Colonic mucosa (tissue), 4 donors: ENCODE measurements at places on chromosomes 6 and 20. TPM values are rescaled to one million over a fixed set of nuclear protein-coding genes. Genes with fewer than 3 reads are reported as not detected.

Gene BMP7
- total RNA-seq = 3.2 TPM

Gene PLA2G7
- total RNA-seq = 2.9 TPM

Gene PPP1R3G
- total RNA-seq = 1.0 TPM

Gene SLC17A2
- not detected for total RNA-seq

Gene EMILIN3
- 0.20 TPM for total RNA-seq

Gene TMEM217
- total RNA-seq = 0.62 TPM

DNA sequence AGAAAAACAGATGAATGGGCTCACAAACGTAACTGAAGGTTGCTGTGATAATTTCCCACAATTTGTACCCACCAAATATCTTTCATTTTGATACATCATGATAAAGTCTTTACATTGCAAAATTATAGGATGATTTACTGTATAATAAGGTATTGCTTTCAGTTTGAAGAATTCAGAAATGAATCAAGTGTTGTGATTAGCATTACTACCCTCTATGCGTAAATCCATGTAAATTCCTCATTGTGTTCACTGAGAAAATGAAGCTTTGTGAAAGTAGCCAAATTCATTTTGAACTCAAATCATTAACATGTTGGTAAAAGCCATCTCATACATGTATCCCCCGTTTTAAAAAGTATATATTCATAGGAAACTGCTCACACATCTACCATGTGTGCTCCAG lies 379.4 kb downstream of the ESR1 start:
- H3K27me3 ChIP-seq = no peaks in the 10 kb centered on the region
- no peak overlapping the region for H3K4me3 ChIP-seq
- no peaks in the 10 kb centered on the region for H3K36me3 ChIP-seq
- no peak for DNase-seq

DNA sequence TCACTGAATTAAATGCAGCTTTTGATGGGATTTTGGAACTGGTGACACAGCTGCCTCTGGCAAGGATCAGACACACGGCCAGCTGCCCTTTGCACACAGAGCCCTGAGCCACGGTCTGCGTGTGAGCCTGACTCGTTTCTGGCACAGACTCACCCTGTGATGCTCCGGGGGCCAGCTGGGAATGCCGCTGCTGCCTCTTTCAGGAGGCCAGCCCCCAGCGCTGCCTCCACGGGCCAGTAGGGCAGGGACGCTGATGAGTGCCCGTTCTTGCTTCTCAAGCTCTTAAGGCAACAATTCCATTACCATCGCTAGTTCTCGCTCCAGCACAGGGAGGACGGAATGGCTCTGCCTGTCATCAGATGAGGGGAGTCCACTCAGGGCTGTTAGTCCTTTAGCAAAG lies 61.6 kb downstream of the IRF4 start:
- H3K4me3 ChIP-seq = no peak overlapping the region
- no peaks in the 10 kb centered on the region for H3K27me3 ChIP-seq
- no peak for DNase-seq
- H3K4me1 ChIP-seq = no peaks in the 10 kb centered on the region
- no peak overlapping the region for H3K27ac ChIP-seq

DNA sequence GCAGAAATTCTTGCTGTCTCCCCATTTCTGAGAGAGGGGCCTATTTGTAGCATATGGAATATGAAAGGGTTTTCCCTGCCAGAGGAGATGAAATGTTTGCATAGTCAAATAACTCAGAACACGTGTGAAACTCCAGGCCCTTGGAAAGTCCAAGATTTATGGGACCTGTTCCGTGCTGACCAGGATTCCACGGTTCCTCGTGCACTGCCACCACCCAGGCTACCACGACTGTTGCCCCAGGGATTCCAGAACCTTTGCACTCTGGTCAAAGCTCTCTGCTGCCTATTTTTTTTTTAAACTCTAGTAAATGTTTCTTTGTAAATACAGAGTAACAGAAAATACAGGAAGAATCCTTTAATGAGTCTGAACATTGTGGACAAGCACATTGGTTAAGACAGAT lies 35.0 kb downstream of the MYLK4 start:
- H3K36me3 ChIP-seq = no peaks in the 10 kb centered on the region
- peak overlapping the region; percentile 52 for H3K27ac ChIP-seq
- no peak overlapping the region for H3K4me3 ChIP-seq
- no peaks in the 10 kb centered on the region for H3K27me3 ChIP-seq

- no peak overlapping the region for H3K4me3 ChIP-seq
- H3K27me3 ChIP-seq = no peaks in the 10 kb centered on the region
- DNase-seq = no peak
- H3K27ac ChIP-seq = no peak overlapping the region
Measured at GRCh38 chr6:53929041-53929820, 134.4 kb downstream of the LRRC1 start.

DNA sequence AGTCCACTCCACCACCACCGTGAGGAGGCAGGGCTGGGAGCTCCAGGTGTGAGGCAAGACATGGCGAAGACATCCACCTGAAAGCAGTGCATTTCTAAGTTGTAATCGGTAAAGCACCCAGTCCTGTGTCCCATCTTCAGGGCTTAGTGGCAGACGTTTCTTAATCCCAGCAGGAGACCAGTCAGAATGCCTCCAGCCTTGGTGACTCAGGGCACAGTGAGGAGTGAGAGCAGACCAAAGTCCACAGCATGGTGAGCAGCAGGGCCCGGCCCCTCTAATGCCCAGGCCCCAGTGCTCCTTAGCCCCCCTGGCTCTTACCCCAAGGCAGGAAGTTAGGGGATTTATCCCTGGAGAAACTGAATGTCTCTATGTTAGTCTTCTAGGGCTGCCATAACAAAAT lies 183.9 kb downstream of the SYNDIG1 start:
- no peak overlapping the region for H3K4me3 ChIP-seq
- no peaks in the 10 kb centered on the region for H3K36me3 ChIP-seq
- no peak for DNase-seq
- no peaks in the 10 kb centered on the region for H3K27me3 ChIP-seq
- H3K27ac ChIP-seq = no peak overlapping the region

GRCh38 chr6:56758120-56758519 lies 115.4 kb upstream of the DST start:
- no peaks in the 10 kb centered on the region for H3K4me1 ChIP-seq
- no peak overlapping the region for H3K27ac ChIP-seq
- H3K36me3 ChIP-seq = no peaks in the 10 kb centered on the region
- no peak overlapping the region for H3K4me3 ChIP-seq
- no peaks in the 10 kb centered on the region for H3K27me3 ChIP-seq

DNA sequence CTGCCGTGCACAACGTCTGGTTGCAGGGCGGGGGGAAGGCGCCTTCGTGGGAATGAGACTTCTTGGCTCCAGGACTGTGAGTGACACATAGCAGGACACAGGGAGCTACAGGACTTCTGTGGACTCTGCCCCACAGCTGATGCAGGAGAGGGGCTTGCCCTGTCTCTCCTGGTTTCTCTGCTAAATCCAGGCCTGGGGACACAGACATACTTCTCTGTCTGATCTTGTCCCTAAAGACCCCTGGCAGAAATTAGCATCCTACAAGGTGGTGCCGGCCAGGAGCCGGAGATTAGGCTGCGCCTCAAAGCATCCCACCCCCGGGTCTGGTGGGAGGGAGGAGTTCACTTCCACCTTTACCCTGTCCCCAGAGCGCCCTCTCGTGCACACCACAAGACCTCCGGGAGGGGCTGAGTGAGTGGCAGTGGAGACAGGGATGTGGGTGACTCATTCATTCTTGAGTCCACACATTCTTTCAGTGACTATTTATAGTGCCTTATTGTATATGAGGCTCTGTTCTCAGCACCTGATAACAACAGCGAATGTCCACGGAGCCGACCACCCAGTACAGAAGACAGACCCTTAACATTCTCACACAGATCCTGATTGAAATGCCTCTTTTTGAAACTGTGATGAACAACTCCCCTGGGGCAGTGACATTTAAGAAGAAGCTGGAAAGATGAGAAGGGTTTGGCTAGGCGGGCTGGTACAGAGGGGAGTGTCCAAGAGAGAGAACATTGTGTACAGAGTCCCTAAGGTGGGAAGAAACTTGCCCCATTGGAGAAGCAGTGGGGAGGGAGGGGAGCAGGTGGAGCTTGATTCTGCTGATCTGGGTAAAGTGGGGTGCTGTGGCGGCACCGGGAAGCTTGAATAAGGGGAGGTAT lies 39.0 kb downstream of the GMPR start:
- no peaks in the 10 kb centered on the region for H3K4me1 ChIP-seq
- no peak overlapping the region for H3K27ac ChIP-seq
- peak; percentile 48 for DNase-seq
- no peak overlapping the region for H3K4me3 ChIP-seq
- no peaks in the 10 kb centered on the region for H3K36me3 ChIP-seq
- no peaks in the 10 kb centered on the region for H3K27me3 ChIP-seq

- no peak overlapping the region for H3K4me3 ChIP-seq
- H3K36me3 ChIP-seq = no peaks in the 10 kb centered on the region
- H3K27ac ChIP-seq = no peak overlapping the region
- peaks cover 4% of the 10 kb centered on the region for H3K4me1 ChIP-seq
- no peaks in the 10 kb centered on the region for H3K27me3 ChIP-seq
Measured at GRCh38 chr6:167396659-167397490, 72.0 kb downstream of the TTLL2 start.

DNA sequence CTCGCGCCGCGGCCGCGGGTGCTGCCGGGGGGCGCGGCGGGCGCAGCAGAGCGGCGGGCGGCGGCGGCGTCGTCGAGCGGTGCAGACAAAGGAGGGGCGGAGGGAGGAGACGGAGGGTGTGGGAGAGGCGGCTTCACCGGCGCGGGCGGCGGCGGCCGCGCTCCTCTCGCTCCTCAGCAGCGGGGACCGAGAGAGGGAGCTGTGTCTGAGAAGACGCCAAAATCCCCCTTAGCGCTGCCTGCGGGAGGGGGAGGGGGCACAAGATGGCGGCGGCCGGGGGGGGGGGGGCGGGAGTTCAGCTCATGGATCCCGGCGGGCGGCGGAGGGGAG lies 296 bp downstream of the ADNP start:
- no peaks in the 10 kb centered on the region for H3K27me3 ChIP-seq
- DNase-seq = no peak
- H3K4me1 ChIP-seq = peaks cover 9% of the 10 kb centered on the region
- H3K4me3 ChIP-seq = peak overlapping the region; percentile 48
- peaks cover 3% of the 10 kb centered on the region for H3K36me3 ChIP-seq
- peak overlapping the region; percentile 96 for H3K27ac ChIP-seq

- H3K36me3 ChIP-seq = no peaks in the 10 kb centered on the region
- no peaks in the 10 kb centered on the region for H3K4me1 ChIP-seq
- H3K27ac ChIP-seq = no peak overlapping the region
- no peak for DNase-seq
- H3K27me3 ChIP-seq = no peaks in the 10 kb centered on the region
- no peak overlapping the region for H3K4me3 ChIP-seq
Measured at GRCh38 chr20:63053432-63054102, 46.8 kb upstream of the BHLHE23 start.

DNA sequence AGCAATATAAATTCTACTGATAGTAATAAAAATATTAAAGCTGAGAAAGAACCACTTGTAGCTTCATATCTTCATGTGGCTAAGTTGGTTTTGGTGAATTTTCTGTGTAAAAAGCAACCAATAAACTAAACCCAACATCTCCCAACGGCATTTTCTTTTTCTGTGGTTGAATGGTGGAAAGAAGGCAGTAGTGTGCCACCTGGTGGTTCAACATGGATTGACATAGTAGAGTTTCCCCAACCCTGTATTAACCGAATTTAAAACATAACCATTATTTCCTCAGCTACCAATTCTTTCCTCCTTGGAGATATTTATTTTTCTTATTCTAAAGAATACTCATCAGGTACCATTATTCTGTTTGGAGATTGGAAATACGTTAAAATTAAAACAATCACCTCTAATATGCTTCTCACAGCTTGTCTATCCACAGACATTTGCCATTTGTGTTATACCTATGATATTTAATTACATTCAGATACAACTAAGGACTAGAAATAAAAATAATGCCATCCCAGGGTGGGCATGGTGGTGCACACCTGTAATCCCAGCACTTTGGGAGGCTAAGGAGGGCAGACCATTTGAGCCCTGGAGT lies 117.1 kb upstream of the EEF1E1 start:
- no peaks in the 10 kb centered on the region for H3K27me3 ChIP-seq
- no peak overlapping the region for H3K27ac ChIP-seq
- no peak overlapping the region for H3K4me3 ChIP-seq
- no peaks in the 10 kb centered on the region for H3K36me3 ChIP-seq

DNA sequence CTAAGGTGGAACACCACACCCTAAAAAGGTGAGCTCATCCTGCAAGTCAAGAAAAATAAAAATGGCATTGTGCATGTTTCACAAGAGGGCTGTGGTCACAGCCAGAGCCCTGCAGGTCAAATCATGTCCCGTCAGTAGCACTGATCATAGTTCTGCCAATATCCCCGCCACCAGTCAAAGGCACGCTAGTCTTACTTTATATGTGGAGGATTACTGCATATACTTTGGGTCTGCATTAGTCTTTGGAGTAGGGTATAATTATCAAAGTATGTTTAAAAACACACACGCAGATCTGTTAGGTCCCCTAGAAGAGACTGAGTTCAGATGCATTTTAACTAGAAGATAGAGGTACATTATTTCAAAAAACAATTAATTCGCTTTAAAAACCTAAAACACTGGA lies 1.8 kb downstream of the PERP start:
- H3K27me3 ChIP-seq = no peaks in the 10 kb centered on the region
- peak overlapping the region; percentile 79 for H3K4me3 ChIP-seq
- no peaks in the 10 kb centered on the region for H3K36me3 ChIP-seq
- H3K4me1 ChIP-seq = peaks cover 9% of the 10 kb centered on the region

GRCh38 chr20:15033891-15034290 lies 696.5 kb upstream of the FLRT3 start:
- no peak for DNase-seq
- no peaks in the 10 kb centered on the region for H3K4me1 ChIP-seq
- no peaks in the 10 kb centered on the region for H3K27me3 ChIP-seq
- no peaks in the 10 kb centered on the region for H3K36me3 ChIP-seq
- no peak overlapping the region for H3K4me3 ChIP-seq
- H3K27ac ChIP-seq = no peak overlapping the region

DNA sequence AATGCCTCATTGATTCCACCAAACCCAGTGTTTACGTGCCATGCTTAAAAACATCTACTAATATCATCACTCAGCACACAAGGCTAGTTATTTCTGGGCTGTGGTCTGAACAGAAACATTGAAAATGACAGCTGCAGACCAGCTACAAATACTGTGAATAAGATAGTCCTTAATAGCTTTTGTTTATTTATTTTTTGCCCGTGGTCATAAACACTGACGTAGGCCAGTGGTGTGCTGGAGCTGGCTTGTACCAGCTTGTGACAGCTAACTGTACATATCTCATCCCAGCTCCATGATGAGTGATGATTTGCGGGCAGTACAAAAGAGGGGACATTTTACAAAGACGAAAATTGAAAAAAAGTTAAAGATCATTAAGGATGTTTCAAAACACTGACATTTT lies 1057.0 kb downstream of the EPHA7 start:
- H3K4me1 ChIP-seq = no peaks in the 10 kb centered on the region
- DNase-seq = no peak
- no peaks in the 10 kb centered on the region for H3K36me3 ChIP-seq
- H3K27ac ChIP-seq = no peak overlapping the region
- H3K4me3 ChIP-seq = no peak overlapping the region
- no peaks in the 10 kb centered on the region for H3K27me3 ChIP-seq

GRCh38 chr6:45003961-45004360 lies 324.2 kb upstream of the RUNX2 start:
- no peaks in the 10 kb centered on the region for H3K4me1 ChIP-seq
- H3K36me3 ChIP-seq = no peaks in the 10 kb centered on the region
- no peak for DNase-seq
